ENCODE measurements at places on chromosomes 13 and 19. TPM values are rescaled to one million over a fixed set of nuclear protein-coding genes. Genes with fewer than 3 reads are reported as not detected.

The ZNF723 gene
- total RNA-seq, result not detected

The SIGLEC11 gene
- total RNA-seq, result 0.13 TPM

The ZNF700 gene
- 9.4 TPM for total RNA-seq

The C5AR1 gene
- total RNA-seq, result not detected

The ZNF677 gene
- total RNA-seq, result 23.1 TPM

The PLEKHA4 gene
- total RNA-seq, result 4.4 TPM

Data from thoracic aorta endothelial cell (primary cell).